Hindlimb muscle (tissue), 1 donor: ENCODE measurements at places on chromosomes 11 and 22.

DNA sequence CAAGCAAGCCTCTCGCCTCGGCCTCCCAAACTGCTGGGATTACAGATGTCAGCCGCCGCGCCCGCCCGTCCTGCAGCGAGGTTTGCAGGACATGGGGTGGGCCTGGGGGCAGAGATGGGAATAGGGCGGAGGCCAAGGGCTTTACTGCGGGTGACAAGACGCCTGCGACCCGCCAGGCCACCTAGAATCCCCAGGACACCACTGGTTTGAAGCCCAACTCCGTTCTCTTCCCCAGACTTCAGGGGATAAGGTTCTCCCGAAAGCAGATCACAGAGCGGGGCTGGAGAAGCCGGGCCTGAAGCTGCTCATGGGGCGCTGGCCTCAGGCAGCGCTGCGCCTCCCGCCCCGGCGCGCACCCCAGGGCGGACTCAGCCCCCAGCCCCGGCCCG, 354 bp downstream of the POLR2L start:
- DNase-seq, result no peak

DNA sequence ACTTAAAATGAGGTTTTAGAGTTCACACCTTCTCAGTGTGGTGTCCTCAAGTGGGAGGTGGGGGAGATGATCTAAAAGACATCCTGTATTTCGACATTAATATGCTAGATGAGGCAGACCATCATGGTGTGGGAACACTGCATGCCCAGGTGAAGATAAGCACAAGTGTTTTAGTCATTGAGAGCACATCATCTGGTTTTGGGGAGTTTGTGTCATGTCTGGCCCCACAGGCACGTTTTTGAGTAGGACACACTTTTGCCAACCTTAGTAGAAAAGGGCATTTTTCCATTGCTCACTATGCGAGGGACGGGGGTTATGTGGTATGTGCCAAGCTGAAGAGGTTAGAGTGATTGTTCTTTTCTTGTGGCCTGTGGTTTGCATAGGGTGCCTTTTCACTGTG, 189.3 kb downstream of the DBX1 start:
- no peak for DNase-seq

GRCh38 chr11:115739878-115740277, 235.7 kb upstream of the CADM1 start:
- DNase-seq, result no peak

GRCh38 chr11:66864924-66865697, 8.2 kb downstream of the LRFN4 start:
- no peak for DNase-seq

DNA sequence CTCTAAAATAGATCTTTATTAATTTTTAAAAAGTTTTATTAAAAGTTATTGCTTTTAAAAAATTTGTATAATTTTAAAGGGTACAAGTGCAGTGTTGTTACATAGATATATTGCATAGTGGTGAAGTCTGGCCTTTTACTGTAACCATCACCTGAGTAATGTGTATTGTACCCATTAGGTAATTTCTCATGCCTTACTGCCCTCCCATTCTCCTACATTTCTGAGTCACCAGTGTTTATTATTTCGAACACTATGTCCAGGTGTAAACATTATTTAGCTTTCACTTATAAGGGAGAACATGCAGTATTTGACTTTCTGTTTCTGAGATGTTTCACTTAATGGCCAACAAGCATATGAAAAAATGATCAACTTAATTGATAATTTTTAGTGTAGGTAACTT, 2.3 kb downstream of the OR51G1 start:
- DNase-seq, result no peak

- DNase-seq, result no peak
Observed at GRCh38 chr22:19567157-19568009, 43.2 kb upstream of the CLDN5 start.

DNA sequence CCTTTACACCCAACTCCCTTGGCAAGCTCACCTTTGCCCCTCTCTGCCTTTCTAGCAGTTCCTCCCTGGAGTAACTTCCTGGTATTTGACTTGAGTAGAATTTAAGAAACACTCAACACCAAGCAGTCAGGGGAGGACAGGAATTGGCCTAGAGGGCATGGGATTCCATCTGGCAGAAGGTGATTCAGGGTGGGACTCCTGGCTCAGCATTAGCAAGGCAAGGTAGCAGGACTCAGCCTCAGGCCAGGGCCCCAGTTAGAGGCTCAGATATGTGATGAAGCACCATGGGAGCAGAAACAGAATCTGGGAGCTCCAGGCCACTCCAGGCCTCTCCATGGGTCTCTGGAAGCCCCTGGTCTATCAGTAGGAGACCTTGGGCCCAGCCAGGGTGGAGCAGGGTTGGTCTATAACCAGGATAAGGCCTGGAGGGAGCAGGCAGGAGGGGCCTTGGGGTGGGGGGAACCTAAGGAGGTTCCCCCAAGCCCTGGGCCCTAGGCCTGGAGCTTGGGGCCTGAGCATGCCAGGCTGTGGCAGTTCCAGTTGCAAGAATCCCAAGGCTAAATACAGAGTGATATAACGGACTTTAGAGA, 148.2 kb downstream of the PARVA start:
- DNase-seq, result no peak

DNA sequence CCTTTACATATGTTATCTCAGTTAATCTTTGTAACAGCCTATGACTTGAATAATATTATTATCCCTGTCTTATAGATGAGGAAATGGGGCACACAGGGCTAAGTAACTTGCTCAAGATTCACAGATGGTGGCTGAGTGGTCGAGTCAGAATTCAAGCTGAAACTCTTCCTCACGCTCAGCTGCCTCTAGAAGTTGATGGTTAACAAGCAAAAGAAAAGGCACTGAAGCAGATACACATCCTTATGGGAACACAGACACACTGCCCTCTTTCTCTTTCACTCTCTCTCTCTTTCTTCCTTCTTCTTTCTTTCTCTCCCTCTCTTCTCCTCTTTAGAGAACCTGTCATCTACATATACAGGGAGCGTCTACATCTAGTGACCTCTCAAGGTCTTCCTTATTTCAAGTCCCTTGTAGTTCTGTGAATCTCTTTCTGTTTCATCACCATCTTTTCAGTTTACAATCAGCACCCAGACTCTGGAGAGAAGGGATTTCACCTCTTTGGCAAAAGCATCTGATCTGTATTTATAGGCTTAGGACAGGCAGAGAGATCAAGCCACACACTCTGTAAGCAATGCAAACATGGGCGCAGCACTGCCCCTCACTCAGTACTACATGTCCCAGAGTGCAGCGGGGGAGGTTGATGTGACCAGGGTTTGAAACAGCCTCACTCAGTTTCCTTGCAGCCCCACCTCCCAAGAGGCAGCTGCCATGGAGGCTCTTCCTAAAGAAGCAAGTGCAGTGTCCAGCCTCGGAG, 75.7 kb downstream of the GRAMD1B start:
- no peak for DNase-seq

DNA sequence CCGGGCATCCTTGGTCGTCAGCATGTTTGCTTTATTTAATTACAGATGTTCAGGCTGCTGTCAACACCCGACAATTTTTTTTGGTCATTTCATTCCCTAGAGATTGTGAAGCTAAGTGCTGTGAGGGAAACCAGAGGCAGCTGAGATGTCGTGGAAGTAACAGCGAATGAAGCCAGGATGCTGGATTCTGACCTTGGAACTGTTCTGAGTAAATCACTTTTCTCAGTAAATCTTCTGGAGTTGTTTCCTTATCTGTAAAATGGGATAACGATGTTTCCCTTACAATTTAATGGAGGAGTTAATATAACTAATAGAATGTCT, 390 bp upstream of the CKAP5 start:
- no peak for DNase-seq

- DNase-seq, result no peak
Observed at GRCh38 chr11:109849946-109850345, 243.2 kb upstream of the ZC3H12C start.

- no peak for DNase-seq
Observed at GRCh38 chr11:65219930-65220213, 38.1 kb downstream of the CAPN1 start.

DNA sequence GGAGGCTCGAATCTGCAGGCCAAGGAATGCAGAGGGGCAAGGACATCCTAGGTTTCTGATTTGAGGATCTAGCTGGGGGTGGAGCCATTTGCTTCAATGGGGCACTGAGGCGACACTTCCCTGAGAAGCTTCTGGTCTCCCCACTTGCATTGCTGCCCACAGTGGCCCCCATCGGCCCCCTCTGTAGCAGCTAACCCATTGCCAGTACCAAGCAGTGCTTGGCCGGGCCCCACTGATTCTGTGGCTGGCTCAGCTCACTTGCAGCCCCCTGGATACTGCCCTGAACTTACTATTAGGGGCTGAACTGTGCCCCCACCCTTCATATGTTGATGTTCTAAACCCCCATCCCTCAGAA, 42.9 kb upstream of the SHISAL1 start:
- no peak for DNase-seq

- DNase-seq, result no peak
Observed at GRCh38 chr11:65897020-65897471, 3.1 kb downstream of the FOSL1 start.

GRCh38 chr11:84097186-84097585, 811.0 kb upstream of the CCDC90B start:
- no peak for DNase-seq

DNA sequence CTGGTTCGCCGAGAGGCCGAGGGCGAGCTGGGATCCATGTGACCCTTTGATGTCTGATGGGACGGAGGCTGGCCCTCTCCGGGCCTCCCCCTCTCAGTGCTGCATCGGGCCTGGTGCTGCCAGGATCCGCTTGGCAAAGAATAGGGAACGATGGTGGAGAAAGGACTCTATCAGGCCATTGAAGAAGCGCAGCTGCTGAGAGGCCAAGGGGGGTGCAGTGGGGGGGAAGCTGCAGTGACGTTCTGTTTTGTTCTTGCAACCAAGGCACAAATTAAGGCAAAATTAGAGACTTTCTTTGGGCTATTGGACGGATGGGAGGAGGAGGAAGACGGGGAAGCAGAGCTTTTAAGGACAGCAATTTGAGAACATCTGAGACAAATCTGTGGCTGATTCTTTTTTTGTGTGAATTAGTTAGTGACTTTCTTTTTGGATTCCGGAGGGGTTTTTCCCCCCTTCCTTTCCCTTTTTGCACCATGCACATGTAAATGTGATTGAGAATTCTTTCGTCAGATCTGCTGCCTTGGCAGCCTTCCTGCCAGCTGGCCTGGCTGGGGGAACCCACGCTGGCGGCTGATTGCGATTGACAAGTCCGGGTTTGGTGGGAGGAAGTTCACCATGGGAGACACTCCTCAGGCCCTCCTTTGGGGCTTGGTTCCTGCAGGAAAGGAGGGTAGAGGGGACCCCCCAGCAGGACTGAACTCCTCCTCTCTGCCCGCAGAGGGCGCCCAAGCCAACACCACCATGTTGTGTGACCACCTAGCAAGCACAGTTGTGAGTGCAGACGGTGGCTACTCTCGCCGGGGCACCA, 214.6 kb downstream of the NTM start:
- DNase-seq, result no peak

GRCh38 chr11:66619080-66619554, 2.7 kb downstream of the RBM14 start:
- no peak for DNase-seq

- DNase-seq, result no peak
Observed at GRCh38 chr11:13091804-13092203, 82.7 kb downstream of the RASSF10 start.

DNA sequence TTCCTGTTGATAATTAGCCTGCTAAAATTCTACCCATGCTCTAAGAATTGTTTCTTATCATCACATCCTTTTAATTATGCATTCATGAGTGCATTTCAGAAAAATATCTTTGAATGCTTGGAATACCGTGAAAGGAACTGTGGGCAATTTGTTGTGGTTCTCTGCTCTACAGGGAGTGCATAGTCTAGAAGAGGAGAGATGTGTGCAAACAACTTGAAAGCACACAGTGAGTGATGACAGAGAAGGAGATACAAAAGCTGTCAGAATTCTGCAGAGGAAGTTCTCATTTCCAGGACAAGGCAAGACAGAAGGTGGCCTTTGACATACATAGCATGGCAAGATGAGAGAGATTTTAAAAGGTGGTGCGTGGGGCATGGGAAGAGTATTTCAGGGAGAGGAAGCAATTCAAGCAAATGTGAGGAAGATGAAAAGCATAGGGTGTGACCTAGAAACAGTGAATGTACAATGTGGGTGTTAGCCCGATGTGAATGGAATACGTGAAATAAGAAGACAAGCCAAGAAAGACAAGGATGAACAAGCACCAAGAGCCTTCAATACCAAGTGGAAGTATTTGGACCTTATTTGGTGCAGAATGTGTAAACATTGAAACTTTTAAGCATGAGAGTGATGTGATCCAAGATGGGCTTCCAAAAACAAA, 5.0 kb downstream of the MMP8 start:
- no peak for DNase-seq

- DNase-seq, result no peak
Observed at GRCh38 chr11:127670374-127671119, 670.0 kb upstream of the KIRREL3 start.

DNA sequence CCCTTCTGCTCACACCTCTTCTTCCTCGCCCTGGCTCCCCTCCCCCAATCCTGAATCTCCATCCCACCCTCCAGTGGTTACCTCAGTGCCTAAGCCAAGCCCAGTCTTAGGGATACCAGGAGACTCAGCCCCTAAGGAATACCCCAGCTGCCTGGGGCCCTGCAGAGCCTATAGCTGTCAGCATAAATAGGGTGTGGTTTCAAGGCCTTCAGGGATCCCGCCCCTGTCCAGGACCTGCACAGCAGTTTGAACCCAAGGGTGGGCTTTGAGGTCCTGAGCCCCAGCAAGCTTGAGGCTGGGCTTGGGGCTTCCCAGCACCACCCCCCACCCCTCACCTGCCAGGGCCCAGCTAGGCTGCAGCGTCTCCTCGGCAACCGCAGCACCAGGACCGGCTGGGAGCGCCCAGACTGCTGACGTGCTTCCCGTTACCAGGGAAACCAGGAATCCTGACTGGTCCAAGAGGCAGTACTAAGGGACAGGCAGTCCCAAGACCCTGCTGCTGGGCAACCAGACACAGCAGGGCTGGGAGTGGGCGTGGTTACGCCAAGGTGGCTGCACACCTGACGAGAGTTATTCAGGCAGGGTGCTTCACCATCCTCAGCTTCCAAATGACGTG, 13.7 kb downstream of the APBB1 start:
- DNase-seq, result peak; percentile 35

GRCh38 chr11:110908401-110909105, 196.3 kb upstream of the ARHGAP20 start:
- DNase-seq, result no peak

- peak; percentile 15 for DNase-seq
Observed at GRCh38 chr11:93984936-93985335, 36.2 kb upstream of the HEPHL1 start.

- DNase-seq, result no peak
Observed at GRCh38 chr22:46793497-46793896, 31.0 kb downstream of the TBC1D22A start.
